Glutamatergic neuron (in vitro differentiated cells): ENCODE measurements at places on chromosomes 3 and 15. TPM values are rescaled to one million over a fixed set of nuclear protein-coding genes. Genes with fewer than 3 reads are reported as not detected.

DNA sequence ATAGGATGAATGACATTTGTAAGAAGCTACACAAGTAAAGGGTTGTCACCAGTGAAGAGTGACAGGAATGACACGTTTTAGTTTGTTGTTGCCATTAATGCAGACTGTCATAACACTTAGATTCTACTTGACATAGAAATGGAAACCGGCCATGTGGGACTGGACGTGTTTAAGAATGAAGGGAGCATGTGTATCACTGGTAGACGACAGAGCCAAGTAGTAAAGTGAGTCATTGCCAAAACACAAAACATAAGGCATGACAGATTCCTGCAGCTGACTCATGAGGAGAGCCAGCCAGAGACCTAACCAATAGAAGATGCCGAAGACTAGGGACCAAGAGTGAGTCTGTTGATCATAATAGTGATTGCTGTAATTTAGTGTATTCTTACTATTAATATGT lies 106.2 kb upstream of the PLAAT1 start:
- no peak for DNase-seq

GRCh38 chr15:81945014-81945615 lies 100.7 kb downstream of the MEX3B start:
- no peak for DNase-seq

DNA sequence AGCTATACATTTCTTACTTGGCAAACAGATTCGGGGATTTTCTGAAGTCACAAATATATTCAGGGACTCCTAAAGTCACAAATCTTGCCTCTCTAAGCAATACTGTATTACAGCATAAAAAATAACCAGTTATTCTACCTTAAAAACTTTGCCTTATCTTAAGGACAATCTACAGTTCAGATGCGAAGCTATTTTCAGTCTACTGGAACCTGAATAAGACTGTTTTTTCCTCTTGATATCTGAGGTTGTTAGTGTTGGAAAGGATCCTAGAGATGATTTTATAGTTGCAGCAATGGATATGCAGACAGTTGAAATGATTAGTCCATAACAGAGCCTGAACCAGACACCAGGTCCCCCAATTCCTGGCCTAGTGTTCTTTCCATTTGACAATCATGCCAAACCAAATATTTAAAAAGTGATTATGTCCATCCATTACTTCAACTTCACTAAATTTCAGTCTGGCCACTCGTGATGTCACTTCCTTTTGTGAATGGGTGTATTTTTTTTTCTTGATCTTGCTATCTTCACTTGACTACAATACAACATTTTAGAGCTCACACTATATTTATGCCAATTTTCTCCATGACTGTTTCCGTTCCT lies 1.8 kb downstream of the HDGFL3 start:
- DNase-seq = no peak

DNA sequence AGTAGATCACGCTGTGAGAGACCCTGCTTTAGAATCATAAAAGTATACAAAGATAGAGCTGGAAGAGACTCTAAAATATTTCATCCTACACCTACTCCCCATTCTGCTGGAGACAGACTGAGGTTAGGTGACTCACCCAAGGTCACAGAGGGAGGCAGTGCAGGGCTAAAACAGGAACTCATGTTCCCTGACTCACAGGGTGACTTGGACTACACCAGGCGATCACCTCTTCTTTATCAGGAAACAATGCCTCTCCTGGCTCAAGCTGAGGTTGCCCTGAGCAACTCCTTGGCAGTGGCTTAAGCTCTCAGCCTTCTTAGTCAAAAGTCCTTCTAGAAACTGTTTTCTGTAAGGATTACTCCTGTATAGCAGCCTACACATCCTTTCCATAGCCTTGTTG lies 26.4 kb upstream of the TNFAIP8L3 start:
- no peak for DNase-seq

- no peak for DNase-seq
Observed at GRCh38 chr3:11323813-11324212, 51.6 kb downstream of the ATG7 start.

DNA sequence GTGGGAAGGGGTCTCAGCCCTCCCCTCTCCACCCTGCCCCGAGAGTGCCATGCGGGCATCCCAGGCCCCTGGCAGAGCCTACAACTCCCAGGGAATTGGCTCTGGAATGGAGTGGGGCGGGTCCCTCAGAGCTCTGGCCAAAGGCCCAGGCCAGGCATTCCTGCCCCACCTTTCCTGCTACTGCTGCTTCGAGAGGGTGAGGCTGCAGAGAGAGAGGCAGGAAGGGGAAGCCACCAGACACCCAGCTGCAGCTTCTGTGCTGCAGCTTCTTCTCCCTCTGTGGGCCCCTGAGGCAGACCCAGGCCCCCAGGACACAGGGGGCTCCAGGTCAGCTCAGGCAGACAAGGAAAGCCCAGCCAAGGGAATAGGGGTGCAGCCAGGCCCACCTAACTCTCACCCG lies 2.7 kb downstream of the ALS2CL start:
- no peak for DNase-seq

DNA sequence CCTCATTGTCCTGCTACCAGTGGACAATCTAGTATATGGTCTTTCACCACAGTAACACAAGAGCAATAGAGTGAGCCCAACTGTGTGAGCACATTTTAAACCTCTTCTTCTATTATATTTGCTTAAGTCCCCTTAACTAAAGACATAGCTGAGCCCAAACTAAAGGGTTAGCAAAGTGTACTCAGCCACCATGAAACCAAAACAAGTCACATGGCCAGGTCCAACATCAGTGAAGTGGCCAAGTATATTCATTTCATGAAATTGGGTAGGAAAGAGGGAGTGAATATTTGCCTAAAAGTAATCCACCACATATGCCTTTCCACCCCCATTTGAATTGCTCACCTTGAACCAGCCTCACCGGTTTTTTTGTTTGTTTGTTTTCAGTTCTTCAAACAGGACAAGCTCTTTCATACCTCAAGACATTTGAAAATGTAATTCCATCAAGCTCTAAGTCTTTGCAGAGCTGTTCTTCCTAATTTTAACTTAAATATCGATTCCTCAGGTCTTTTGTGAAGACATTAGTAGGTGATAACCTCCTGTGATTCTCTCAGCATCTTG lies 327.0 kb upstream of the SEMA6D start:
- DNase-seq = no peak

DNA sequence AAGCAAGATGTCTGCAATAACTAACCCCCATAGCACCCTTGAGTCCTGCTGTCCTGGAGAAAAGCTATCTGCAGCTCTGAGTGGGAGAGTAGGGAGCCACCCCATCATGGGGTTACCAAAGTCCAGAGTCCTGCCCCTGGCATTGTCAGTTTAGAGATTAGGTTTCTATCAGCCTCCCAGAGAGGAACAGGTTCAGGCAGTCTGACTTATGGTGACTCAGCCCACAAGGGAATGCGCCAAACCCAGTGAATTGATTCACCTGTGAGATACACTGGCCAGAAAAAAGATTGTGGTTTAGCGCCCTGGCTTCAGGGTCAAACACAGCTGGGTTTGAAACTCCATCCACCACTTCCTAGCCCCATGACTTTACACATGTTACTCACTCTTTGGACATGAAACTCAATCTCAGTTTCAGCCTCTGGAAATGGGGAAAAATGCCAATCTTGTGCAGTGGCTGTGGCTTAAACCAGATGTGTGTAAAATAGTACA lies 263.6 kb upstream of the HES1 start:
- no peak for DNase-seq

DNA sequence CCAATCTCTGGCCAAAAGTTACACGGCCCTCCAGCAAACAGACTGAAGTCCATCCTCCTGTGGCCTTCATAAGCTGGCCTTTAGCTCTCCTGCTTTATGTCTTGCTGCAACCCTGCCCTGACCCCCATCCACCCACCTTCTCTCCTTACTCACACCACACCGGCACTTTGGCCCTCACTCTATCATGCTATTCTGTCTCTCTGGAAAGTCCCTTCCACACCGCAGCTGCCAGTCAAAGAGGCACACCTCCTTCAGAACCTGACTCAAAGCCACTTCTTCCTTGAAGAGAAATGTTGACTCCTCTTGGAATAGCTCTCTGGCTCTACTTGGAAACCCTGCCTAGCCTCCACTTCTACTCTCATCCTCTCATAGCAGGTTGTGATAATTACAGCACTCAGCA lies 4.5 kb downstream of the GPR156 start:
- DNase-seq = no peak

DNA sequence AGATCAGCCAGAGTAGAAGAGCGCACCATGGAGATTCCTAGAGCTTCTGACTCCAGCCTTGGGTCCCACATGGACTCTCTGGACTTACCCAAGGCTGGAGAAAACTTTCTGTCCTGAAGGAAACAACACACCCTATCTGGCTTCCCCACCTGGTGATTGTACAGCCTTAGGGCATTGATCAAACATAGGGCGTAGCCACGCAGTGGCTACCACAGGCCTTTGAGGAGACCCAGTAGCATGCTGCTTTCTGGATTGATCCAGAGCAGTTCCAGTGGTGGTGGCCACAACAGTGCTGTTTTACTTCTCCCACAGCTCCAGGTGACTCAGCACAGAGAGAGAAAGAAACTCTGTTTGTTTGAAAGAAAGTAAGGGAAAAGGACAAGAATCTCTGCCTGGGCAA lies 23.5 kb downstream of the PYDC2 start:
- DNase-seq = no peak

DNA sequence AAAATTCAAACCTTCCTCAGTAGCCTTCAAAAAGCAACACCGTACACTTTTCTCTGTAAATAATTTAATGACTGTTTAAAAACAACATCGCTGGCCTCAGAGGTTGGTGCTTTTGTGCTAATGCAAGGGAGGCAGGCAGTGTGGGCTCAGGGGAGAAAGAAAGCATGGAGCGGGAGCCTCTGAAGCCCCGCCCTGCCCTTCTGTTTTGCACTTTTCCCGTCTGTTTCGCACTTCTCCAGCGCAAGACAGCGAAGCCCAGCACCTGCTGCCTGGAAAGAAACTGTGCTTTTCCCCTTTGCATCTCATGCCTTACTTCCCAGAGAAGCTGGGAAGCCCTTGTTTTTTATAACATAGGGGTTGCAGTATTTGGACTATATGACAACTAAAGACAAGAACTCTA lies 23.1 kb downstream of the TRPM1 start:
- DNase-seq = peak; percentile 75

DNA sequence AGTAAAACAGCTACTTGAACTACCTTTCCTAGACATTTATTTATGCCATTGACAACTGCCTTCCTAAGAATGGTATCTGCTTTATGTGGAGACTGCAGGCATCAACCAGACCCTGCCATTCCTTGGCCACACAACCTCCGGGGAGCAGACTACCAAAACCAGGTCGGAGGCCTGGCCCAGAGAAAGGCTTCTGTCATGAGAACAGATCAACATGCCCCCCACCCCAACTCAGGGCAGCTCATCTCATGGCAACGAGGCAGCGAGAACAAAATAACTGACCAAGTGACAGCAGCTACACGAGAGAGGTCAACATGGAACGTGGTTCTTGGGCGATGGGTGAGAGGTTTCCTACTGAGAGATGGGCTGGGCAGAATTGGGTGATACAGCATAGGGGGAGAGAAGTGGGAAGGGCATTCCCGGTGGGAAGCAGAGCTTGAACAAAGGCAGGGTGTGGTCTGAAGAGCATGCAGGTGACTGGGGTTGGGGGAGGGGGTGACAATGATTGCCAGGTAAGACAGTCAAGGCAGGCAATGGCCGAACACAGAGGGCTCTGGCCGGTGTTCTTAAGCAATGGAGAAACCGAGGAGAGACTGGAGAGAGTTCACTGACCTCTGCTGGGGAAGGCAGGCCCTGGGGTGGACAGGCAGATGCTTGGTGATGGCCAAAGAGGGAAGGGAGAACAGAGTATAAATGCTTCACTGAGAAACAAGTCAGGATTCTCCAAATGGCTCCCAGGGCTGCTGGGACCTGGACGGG lies 33.9 kb downstream of the CCDC12 start:
- DNase-seq = peak; percentile 7

DNA sequence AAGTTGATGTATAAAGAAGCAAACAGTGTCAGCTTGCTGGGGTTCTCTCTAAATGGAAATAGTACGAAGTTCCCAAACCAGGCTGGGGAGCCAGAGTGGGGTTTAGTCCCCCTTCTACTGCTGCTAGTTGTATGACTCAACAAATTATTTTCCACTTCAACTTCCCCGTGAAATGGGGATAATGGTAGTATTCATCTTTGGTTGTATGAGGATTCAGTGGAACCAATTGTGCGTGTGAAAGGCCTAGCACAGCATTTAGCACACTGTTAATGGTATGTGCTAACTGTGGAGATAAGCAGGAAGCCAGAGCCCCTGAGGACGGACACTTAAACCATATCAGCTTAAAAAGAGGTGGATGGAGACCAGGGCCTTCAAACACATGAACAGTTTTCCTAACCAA lies 4.2 kb downstream of the SORD start:
- DNase-seq = no peak

DNA sequence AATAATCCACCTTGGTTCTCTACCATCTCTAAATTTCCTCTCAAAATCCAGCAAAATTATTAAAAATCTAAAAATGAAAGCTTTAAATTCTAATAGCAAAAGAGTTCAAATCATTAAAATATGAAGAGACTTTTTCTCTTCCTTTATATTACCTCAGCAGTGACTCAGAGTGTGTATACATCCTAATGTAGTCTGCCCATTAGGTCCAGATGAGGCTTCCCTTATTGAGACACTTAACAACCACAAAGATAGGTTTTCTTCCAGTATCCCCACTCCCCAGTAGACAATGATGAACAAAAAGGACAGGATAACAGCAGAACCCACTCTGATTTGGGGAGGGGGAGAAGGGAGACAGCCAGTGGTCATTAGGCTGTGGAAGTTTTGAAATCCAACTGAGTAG lies 61.5 kb upstream of the DCBLD2 start:
- DNase-seq = no peak

DNA sequence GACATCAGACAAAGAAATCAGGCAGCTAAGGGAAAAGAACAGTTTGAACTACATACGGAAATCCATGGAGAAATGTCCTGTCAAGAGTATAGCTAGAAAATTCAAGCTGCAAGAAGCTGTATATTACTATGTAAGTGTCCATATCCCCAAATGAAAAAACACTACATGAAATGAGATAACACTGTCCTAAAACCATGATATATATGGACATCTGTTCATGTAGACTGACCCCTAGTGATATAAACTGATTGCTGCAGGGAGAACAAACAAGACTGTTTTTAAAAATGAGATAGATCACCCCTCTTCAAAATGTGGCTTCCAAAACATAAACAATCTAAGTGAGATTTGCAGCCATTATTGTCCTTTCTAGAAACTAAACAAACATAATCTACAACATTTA lies 985.6 kb downstream of the EPHA3 start:
- DNase-seq = no peak

- DNase-seq = no peak
Observed at GRCh38 chr15:33565094-33565493, 254.3 kb downstream of the RYR3 start.

- DNase-seq = peak; percentile 42
Observed at GRCh38 chr3:127467391-127467790, 123.1 kb downstream of the TPRA1 start.

ELL3 gene
- 0.51 TPM for total RNA-seq

CCDC39 gene
- not detected for total RNA-seq

FANCD2OS gene
- not detected for total RNA-seq

EFHB gene
- total RNA-seq = 0.76 TPM

PLA2G4E gene
- total RNA-seq = 1.0 TPM

TM6SF1 gene
- total RNA-seq = not detected

CCNB2 gene
- 13.1 TPM for total RNA-seq

CCDC12 gene
- 41.4 TPM for total RNA-seq

STARD9 gene
- total RNA-seq = 45.1 TPM

MAGEF1 gene
- 56.3 TPM for total RNA-seq

CCR1 gene
- total RNA-seq = not detected
